ENCODE measurements at places on chromosomes 1 and 21. TPM values are rescaled to one million over a fixed set of nuclear protein-coding genes. Genes with fewer than 3 reads are reported as not detected.

Gene STPG1
- total RNA-seq: 9.5 TPM

DNA sequence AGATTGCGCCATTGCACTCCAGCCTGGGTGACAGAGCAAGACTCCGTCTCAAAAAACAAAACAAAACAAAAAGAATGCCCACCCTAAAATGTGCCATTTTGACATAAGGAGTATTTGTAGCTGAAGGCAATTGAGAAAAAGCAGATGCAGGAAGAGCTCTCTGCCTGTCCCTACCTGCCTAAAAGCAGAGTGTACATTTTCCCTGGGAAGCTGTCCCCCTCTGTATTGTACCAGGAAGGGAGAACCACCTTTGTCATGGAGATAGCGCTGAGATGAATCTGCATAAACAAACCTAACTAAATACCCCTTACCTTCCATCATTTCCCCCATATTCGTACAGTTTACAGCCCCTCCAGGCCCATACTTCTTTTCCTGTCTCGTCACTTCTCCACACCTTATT lies 94.4 kb upstream of the SLC45A1 start:
- H3K36me3 ChIP-seq: no peaks in the 10 kb centered on the region
- no peaks in the 10 kb centered on the region for H3K27me3 ChIP-seq
- no peak for DNase-seq
- no peaks in the 10 kb centered on the region for H3K4me1 ChIP-seq
- H3K4me3 ChIP-seq: no peak overlapping the region

DNA sequence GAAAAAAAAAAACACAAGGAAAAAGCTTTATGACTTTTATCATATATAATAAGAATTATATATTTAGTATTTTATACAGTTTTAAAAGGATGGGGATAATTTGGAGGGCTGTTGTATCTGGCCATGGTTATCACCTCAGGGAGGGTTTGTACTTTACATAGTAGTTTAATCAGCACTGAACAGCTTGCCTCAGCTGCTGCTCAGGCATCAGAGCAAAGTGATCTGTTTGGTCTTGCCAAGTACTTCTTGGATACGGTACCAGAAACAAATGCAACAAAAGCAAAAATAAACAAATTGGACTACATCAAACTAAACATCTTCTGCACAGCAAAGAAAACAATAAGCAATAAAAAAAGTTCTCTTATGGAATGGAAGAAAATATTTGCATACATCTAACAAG lies 2.6 kb upstream of the SPTA1 start:
- DNase-seq: no peak
- no peaks in the 10 kb centered on the region for H3K4me1 ChIP-seq
- H3K27ac ChIP-seq: no peak overlapping the region
- no peak overlapping the region for H3K4me3 ChIP-seq
- H3K36me3 ChIP-seq: no peaks in the 10 kb centered on the region
- H3K27me3 ChIP-seq: no peaks in the 10 kb centered on the region

DNA sequence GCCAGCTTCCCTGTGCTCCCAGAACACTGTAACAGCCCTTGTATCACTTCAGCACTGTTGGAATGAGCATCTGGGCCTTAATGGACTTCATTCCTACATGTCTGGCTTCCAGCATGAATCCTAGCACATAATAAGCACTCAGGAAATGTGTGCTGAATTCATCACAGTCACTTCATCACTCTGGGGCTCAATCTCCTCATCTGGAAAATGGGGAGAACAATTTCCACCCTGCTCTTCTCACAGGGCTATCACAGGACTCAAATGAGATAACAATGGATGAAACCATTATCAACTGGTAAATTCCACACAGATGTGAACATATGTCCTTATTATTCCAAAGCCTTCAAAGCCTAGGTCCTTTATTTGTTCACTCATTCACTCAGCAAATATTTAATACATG lies 12.4 kb downstream of the RAB3B start:
- H3K27me3 ChIP-seq: no peaks in the 10 kb centered on the region
- H3K27ac ChIP-seq: no peak overlapping the region
- peaks cover 32% of the 10 kb centered on the region for H3K36me3 ChIP-seq
- H3K4me3 ChIP-seq: no peak overlapping the region

DNA sequence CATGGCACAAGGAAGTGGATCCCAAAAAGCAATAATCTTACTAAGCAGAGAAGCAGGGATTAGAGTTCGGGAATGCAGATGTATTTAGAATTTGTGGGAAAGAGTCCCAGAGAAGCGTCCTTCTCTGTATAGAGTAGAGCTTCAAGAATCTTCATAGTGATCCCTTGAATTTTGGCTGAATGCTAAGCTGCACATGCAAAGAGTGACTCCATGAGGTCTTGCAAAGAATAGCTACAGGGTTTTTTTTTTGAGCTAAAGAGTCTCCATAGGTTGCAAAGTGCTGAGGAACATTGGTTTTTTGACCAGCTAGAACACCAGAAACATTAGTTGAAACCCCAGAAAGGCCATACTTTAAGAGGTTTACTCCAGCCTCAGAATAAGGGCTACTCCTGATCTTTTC lies 206.7 kb downstream of the CTH start:
- H3K4me3 ChIP-seq: no peak overlapping the region
- no peaks in the 10 kb centered on the region for H3K27me3 ChIP-seq
- no peaks in the 10 kb centered on the region for H3K4me1 ChIP-seq
- H3K27ac ChIP-seq: no peak overlapping the region
- H3K36me3 ChIP-seq: no peaks in the 10 kb centered on the region
- no peak for DNase-seq

Gene DCST2
- 0.45 TPM for total RNA-seq

- no peaks in the 10 kb centered on the region for H3K36me3 ChIP-seq
- DNase-seq: peak; percentile 88
- no peak overlapping the region for H3K27ac ChIP-seq
- no peaks in the 10 kb centered on the region for H3K27me3 ChIP-seq
- peaks cover 10% of the 10 kb centered on the region for H3K4me1 ChIP-seq
Observed at GRCh38 chr1:218521414-218522169, 176.5 kb downstream of the TGFB2 start.

GRCh38 chr1:222048094-222048595 lies 306.3 kb upstream of the DUSP10 start:
- H3K27me3 ChIP-seq: no peaks in the 10 kb centered on the region
- H3K27ac ChIP-seq: no peak overlapping the region
- no peak for DNase-seq
- no peaks in the 10 kb centered on the region for H3K36me3 ChIP-seq

Gene CRP
- 0.92 TPM for total RNA-seq

DNA sequence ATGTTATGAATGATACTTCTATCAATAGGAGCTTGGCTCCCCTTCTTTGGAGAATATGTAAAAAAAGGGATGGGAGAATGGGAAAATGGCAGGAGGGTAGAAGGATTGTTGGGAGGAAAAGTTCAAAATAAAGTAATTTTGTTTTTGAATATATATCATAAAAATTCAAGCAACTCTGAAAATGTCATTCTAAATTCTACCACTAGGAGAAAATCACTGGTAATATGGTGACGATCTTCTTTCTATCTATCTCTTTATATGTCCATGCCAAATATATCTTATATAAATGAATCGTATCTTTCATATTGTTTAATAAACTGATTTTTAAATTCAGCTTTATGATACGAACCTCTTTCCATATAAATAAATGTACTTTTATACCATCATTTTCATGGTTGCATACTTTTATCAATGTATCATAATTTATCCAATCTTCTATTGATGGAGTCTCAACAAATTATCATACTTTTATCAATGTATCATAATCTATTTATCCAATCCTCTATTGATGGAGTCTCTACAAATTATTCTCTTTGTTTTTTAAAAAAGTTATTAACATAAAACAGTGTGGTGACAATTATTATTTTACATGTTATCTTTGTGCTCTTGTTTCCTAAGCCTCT lies 73.7 kb upstream of the MARK1 start:
- H3K27ac ChIP-seq: no peak overlapping the region
- DNase-seq: no peak
- H3K4me3 ChIP-seq: no peak overlapping the region
- no peaks in the 10 kb centered on the region for H3K36me3 ChIP-seq
- no peaks in the 10 kb centered on the region for H3K4me1 ChIP-seq
- H3K27me3 ChIP-seq: no peaks in the 10 kb centered on the region

Gene S100A4
- 3.6 TPM for total RNA-seq

All from endodermal cell (in vitro differentiated cells).